Central memory CD8-positive, alpha-beta T cell (primary cell): ENCODE measurements at places on chromosomes 12 and 14.

DNA sequence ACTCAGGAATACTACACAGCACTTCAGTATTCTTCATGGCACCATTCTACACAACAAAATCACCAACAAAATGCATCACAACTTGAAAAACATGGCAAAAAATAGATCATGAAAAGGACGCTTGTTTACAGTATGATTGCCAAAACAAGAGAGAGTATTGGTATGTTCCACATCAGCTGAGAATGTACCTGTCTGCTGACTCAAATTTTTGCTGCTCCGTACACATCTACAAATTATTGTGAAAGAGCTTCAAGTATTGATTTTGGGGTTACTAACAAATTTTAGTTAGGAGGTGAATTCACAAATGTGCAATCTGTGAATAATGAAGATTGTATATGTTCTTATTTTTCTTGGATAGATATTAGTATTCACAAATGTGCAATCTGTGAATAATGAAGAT lies 105.4 kb downstream of the GPHN start:
- H3K36me3 ChIP-seq = peaks cover 1% of the 10 kb centered on the region
- H3K4me3 ChIP-seq = no peak overlapping the region
- H3K27me3 ChIP-seq = no peaks in the 10 kb centered on the region
- H3K4me1 ChIP-seq = peaks cover 9% of the 10 kb centered on the region

- H3K4me1 ChIP-seq = peaks cover 16% of the 10 kb centered on the region
- H3K27me3 ChIP-seq = peaks cover 78% of the 10 kb centered on the region
- no peak overlapping the region for H3K27ac ChIP-seq
- H3K4me3 ChIP-seq = no peak overlapping the region
- no peaks in the 10 kb centered on the region for H3K36me3 ChIP-seq
- no peak for DNase-seq
Observed at GRCh38 chr12:32893458-32893857, 3.1 kb downstream of the PKP2 start.

GRCh38 chr12:67632005-67632404 lies 16.5 kb upstream of the DYRK2 start:
- H3K27ac ChIP-seq = peak overlapping the region; percentile 85
- peaks cover 71% of the 10 kb centered on the region for H3K4me1 ChIP-seq
- DNase-seq = no peak
- peaks cover 7% of the 10 kb centered on the region for H3K36me3 ChIP-seq

- H3K27me3 ChIP-seq = no peaks in the 10 kb centered on the region
- DNase-seq = no peak
- H3K27ac ChIP-seq = no peak overlapping the region
Observed at GRCh38 chr12:122740351-122740750, 9.7 kb upstream of the HCAR1 start.

- H3K27me3 ChIP-seq = no peaks in the 10 kb centered on the region
- DNase-seq = no peak
- no peak within 1 kb of the TSS for H3K4me3 ChIP-seq
- no peaks in the 10 kb centered on the region for H3K4me1 ChIP-seq
- H3K27ac ChIP-seq = no peak within 1 kb of the TSS
Observed at GRCh38 chr14:47675466-47676314, at the start of gene MDGA2. TSS of gene MDGA2 (minus strand) at chr14:47675605.

DNA sequence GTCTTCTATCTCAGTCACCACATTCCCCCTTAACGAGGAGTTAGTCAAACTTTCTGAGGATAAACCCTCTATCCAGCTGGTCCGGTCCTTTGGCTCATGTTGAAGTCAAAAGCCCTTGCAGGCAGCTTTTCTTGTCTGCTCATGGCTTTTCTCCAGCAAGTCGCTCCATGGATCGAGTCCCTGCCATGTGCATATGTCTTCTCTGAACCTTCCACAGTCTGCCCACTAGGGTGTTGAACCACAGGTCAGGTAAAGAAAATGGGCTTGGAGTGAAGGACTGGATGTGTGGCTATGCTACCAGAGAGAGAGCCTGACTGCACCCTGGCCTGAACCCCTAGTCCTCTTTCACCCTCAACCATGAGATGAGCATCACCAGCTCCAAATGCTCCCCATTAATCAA lies 22.8 kb downstream of the C14orf132 start:
- DNase-seq = no peak
- H3K4me1 ChIP-seq = no peaks in the 10 kb centered on the region
- H3K36me3 ChIP-seq = no peaks in the 10 kb centered on the region
- no peak overlapping the region for H3K4me3 ChIP-seq
- peaks cover 57% of the 10 kb centered on the region for H3K27me3 ChIP-seq

DNA sequence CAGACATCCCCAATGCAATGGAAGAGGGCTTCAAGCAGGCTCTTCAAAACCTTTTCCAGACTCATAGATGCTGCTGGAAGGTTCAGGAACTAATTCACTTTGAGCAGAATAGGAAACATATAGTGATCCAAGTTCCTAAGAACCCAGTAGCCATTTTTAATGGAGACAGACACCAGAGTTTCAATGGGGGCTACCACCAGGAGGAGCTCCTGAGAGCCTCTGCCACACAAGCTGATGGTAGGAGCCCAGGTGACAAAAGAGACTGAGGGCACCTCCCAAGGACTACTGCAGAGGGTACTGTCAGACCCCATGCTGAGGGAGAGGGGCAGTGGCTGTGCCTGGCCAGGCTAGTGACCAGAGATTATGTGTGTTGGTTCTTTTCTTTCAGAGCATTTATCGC lies 45.9 kb downstream of the IFNG start:
- H3K4me3 ChIP-seq = no peak overlapping the region
- peaks cover 3% of the 10 kb centered on the region for H3K36me3 ChIP-seq
- no peaks in the 10 kb centered on the region for H3K27me3 ChIP-seq
- no peak for DNase-seq

DNA sequence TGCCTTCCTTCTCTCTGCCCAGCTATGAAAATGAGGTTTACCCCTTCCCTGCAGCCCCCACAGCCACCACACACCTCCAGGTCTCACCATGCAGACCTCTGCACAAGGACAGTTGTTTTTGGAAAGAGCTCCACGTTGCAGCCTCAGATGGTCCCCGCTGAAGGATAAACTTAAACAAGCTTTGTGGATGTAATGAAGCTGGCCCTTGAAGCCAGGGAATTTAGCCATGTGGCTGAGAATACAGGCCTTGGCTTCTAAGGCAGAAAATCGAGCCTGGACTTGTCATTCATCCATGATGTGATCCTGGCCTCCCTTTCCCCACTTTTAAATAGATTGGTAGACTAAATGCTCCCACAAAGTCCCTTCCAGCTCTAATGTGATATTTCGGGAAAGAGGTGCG lies 79.4 kb downstream of the TBX3 start:
- H3K27ac ChIP-seq = no peak overlapping the region
- H3K4me3 ChIP-seq = no peak overlapping the region
- no peaks in the 10 kb centered on the region for H3K4me1 ChIP-seq

GRCh38 chr12:113640837-113641236 lies 169.2 kb upstream of the LHX5 start:
- H3K36me3 ChIP-seq = peaks cover 1% of the 10 kb centered on the region
- DNase-seq = no peak
- no peaks in the 10 kb centered on the region for H3K4me1 ChIP-seq
- H3K4me3 ChIP-seq = no peak overlapping the region

- H3K27me3 ChIP-seq = no peaks in the 10 kb centered on the region
- peaks cover 25% of the 10 kb centered on the region for H3K4me1 ChIP-seq
- H3K36me3 ChIP-seq = peaks cover 69% of the 10 kb centered on the region
- H3K4me3 ChIP-seq = peak overlapping the region; percentile 49
- H3K27ac ChIP-seq = peak overlapping the region; percentile 82
- DNase-seq = no peak
Observed at GRCh38 chr12:109968032-109968420, 28.1 kb downstream of the GIT2 start.

GRCh38 chr12:51822956-51823355 lies 25.6 kb downstream of the FIGNL2 start:
- peaks cover 16% of the 10 kb centered on the region for H3K4me1 ChIP-seq
- H3K4me3 ChIP-seq = peak overlapping the region; percentile 47
- peaks cover 1% of the 10 kb centered on the region for H3K36me3 ChIP-seq
- H3K27ac ChIP-seq = no peak overlapping the region
- no peak for DNase-seq

GRCh38 chr14:100975671-100976070 lies 72.1 kb upstream of the RTL1 start:
- H3K27me3 ChIP-seq = peaks cover 48% of the 10 kb centered on the region
- H3K4me3 ChIP-seq = no peak overlapping the region
- no peaks in the 10 kb centered on the region for H3K36me3 ChIP-seq
- no peak overlapping the region for H3K27ac ChIP-seq

GRCh38 chr14:99034711-99035171 lies 237.3 kb downstream of the BCL11B start:
- no peak overlapping the region for H3K27ac ChIP-seq
- H3K4me1 ChIP-seq = peaks cover 5% of the 10 kb centered on the region
- peaks cover 18% of the 10 kb centered on the region for H3K27me3 ChIP-seq
- DNase-seq = no peak
- peaks cover 2% of the 10 kb centered on the region for H3K36me3 ChIP-seq

- H3K27me3 ChIP-seq = peaks cover 69% of the 10 kb centered on the region
- peaks cover 5% of the 10 kb centered on the region for H3K4me1 ChIP-seq
- no peaks in the 10 kb centered on the region for H3K36me3 ChIP-seq
Observed at GRCh38 chr12:12893438-12893837, 2.1 kb downstream of the GPRC5A start.

- no peak for DNase-seq
- peaks cover 42% of the 10 kb centered on the region for H3K4me1 ChIP-seq
- peak overlapping the region; percentile 85 for H3K4me3 ChIP-seq
- peak overlapping the region; percentile 83 for H3K27ac ChIP-seq
- H3K36me3 ChIP-seq = peaks cover under 1% of the 10 kb centered on the region
Observed at GRCh38 chr14:93970965-93971634, 5.3 kb downstream of the ASB2 start.

- H3K4me1 ChIP-seq = peaks cover 23% of the 10 kb centered on the region
- H3K27me3 ChIP-seq = peaks cover 56% of the 10 kb centered on the region
- no peak overlapping the region for H3K27ac ChIP-seq
- no peak for DNase-seq
Observed at GRCh38 chr12:54021432-54022013, 6.7 kb upstream of the HOXC6 start.
